ENCODE measurements at places on chromosomes 6 and 20.

DNA sequence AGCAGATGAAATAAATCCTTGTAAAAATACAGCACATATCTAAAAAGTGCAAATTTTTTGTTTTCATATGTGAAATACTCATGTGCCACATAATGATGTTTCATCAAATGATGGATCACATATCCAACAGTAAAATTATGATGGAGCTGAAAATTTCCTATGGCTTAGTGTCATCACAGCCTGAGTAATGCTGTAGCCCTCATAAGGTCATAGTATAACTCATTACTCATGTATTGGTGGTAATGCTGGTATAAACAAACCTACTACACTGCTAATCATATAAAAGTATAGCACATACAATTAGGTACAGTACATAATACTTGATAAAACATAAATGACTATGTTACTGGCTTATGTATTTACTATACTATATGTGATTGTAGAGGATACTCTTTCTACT is 12.9 kb downstream of the TSPYL1 start:
- DNase-seq, result no peak

- DNase-seq, result no peak
Measured at GRCh38 chr6:129124347-129124746, 241.4 kb downstream of the LAMA2 start.

GRCh38 chr20:48057251-48057650 is 272.0 kb upstream of the SULF2 start:
- DNase-seq, result no peak

DNA sequence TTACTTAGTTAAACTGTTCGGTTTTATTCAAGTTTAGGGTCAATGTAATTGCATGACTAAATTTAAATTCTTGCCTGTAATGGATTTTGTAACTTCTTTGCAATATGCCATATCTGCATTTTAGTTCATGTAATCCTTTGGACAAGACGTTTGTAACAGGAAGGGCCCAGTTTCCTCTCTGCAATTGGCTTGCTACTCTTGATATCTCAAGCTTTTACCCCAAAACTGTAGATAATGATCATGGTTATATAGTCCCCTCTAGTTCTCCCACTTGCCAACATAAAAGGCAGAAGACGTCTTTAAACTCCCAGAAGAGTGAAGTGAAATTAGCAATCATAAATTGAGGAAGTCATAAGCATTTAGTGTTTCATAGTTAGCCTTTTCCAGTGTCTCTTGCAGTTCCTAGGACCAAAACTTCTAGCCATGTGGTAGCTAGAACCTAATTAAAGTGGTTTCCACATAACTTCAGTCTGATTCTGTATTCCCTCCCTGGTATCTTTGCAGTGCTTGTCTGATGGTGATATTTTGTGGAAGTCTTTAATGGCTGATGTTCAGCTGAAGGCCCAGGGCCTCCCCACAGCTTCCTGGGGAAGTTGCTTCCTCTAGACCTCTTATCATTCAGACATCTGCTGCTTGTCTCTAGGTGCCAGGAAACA is 117.8 kb upstream of the SUPT3H start:
- no peak for DNase-seq

GRCh38 chr6:121305957-121306607 is 28.2 kb downstream of the TBC1D32 start:
- no peak for DNase-seq

DNA sequence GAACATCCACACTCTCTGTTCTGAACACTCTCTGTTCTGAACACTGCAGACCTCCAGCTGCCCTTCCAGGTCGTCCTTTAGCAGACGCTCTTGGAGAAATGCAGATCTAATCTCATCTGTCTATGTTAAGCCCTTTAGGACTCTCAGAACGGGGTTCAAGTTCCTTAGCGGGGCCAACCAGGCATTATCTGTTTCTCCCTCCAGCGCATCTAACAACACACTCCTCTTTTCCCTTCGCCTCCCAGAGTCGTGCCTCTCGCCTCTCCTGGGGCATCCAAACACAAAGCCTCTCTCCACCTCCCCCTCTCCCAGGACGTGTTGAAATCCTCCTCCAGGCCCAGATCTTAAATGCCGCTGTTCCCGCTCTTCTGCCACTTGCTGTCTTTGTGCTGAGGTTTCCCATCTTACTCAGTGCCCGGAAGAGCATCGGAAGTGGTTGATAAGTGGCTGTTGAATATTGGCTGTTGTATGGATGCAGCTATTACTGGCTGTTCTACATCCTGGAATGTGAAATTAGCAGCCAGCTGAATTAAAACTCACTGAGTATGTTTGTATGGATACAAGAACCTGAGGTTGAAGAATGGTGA is 108.4 kb upstream of the GGTLC1 start:
- DNase-seq, result no peak

GRCh38 chr20:36469973-36470372 is 71.3 kb upstream of the MYL9 start:
- no peak for DNase-seq
